ENCODE measurements at places on chromosomes 6 and 20.

DNA sequence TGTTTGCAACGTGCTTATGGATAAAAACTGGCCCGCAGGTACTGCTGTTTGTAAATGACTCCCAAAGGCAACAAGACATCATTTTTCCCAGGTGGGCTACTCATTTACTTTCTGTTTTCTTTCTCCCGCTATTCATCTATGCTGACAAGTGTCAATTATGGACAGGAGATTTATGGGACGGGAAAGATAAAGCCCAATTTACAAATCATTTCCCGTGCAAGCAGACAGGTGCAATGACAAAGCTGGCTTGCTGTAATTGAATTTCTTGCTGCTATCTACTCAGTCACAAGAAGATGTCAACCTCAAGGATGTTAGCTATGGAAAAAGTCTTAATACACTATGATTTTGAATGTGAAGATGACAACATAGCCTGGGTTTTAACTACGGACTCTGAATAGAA is 125.5 kb downstream of the EPHA7 start:
- DNase-seq, result no peak

DNA sequence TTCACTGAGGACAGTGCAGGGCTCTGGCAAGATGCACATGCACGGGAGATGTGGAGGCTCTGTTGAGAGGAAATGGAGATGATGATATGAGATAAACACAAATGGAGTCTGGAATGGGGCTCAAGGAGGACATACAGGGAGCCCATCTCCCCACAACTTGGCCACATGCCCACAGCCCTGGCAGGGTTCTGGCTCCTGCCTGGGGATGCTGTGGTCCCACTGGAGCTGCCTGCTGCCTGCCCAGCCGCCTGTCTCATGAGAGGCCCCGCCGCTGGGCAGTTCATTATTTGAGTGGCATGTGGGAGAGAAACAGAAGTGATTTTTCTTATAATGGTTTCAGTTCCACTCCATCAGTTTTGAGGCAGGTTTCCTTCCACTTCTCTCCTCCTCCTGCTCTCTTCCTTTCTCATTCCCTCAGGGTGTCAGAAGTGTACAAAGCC is 133.6 kb upstream of the TRAF3IP2 start:
- DNase-seq, result no peak

DNA sequence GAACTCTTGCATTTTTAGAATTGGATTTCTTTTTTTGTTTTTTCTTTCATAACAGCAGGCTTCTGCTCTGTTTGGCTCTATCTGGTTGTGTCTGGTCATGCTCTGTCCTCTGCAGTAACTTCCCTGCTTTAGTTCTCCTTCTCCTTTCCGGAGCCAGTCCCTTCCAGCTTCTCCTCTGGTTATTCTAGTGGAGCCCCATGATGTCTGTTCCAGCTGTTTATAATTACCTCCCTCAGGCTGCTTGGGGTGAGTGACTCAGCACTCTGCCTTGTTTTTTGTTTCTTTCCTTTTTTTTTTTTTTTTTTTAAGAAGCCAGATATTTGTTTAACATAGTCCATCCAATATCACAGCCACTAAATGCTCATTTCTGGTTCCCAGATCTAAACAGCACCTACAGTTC is 409.6 kb downstream of the MAFB start:
- DNase-seq, result no peak

GRCh38 chr6:139145661-139146060 is 10.8 kb downstream of the HECA start:
- DNase-seq, result no peak

DNA sequence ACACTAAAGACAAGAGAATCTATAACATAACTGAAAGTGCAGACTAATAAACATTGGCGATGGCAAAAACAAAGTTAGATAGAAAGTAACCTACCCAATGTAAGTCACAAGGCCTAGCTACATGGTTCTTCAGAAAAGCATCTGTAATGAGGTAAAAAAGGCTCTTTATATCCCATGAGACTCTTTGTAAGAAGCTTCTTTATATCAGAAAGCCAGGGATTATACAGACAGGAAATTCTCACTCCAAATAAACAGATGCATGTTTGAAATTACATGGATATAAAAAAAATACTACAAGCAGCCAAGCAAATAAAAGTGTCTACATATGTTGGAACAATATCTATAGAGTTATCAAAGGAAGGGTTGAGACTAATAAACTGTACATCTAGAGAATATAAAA is 284.9 kb upstream of the NRSN1 start:
- DNase-seq, result no peak

- DNase-seq, result no peak
These were observed 27.6 kb upstream of the HACE1 start for GRCh38 chr6:104887350-104887749.

DNA sequence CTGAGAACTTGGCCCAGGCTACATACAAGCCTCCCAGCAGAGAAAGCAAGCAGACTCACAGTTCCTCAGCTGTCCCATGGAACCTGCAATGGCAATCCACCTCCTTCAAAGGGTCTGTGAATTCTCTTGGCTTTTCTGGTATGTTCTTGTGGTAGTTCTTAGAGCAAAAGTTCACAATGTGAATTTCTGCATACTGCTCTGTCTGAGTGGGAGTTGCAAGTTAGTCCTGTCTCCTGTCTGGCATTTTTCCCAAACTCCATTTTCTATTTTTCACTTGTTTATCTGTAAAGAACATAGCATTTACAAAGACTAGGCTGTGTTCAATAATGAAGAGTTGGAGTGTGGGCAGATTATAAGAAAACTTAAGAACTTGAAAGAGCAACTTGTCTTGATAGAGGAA is 269.9 kb downstream of the BCKDHB start:
- no peak for DNase-seq

DNA sequence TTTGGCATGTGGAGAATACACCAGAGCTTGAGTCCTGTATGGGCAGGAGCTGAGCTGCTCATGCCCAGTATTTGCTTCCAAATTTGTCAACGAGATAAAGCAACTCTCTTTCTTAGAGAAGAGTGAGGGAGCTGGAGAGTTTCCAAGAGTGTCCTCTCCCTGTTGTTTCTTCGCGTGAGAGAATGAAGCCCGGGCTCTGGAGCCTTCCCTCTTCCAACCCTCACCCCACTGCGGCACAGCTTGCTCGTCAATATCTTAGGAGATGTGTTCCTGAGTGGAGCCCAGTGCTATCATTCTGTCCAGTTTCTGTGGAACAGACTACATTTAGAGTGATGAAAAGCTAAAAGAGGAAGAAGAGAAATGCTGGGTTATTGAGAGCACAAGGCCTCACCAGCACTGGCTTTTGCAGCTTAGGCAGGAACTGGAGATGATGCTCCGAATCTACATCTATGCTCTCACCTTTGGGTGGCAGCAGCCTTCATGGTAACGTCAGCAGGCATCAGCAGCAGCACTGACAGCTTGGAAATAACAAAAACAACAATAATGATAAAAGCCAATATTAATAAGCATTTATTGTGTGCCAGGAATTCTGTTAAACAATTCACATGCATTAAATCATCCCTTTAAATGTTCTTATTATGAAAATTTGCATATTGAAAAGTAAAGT is 66.5 kb upstream of the TFB1M start:
- DNase-seq, result no peak

GRCh38 chr6:144295211-144295610 is 10.1 kb downstream of the UTRN start:
- DNase-seq, result no peak

DNA sequence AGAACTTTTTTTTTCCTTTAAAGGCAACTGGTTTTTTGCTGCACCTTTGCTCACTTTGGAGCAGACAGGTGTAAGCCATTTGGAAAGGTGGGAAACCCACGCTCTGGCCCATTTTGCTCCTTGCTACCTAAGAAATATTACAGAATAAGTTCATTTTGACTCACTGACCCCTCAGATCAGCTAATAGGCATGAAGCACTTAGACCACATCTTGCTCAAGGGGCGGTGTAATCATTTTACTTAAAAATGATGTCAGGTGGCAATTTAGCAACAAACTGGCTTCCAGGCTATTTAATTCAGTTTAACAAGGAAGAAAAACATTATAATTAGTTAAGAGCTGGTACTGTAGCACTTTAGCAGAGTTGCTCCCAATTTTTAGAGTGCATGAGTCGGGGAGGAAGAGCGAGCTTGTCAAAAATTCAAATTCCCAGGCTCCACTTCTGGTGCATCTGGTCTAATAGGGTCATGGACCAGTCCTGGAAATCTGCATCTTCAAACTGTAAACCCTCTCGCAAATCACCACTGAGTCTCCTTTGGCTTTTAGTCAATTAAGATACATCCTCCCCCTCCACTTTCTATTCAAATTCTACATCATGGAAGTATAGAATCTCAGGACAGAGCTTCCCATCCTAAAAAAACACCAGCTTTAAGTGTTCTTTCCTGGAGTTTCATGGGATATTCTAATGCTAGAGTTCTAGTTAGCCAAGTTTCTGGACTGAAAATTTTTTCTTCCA is 38.2 kb downstream of the JAG1 start:
- no peak for DNase-seq

DNA sequence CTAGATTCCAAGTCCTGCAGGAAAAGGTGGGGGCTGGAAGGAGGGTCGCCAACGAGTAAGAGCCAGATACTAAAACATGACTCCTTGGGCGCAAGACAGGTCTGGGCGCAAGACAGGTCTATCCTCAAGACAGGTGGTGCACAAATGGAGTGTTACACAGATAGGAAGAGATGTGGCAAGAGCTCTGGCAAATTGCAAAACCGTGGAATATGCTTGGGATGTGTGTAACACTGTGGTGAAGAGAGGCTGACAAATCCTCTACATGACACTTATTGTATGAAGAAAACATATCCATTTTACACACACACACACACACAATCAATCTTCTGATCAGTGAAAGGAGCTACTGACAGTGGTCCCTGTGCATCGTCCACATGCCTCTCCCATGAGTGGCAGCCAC is 77.6 kb downstream of the TBC1D7 start:
- DNase-seq, result no peak

DNA sequence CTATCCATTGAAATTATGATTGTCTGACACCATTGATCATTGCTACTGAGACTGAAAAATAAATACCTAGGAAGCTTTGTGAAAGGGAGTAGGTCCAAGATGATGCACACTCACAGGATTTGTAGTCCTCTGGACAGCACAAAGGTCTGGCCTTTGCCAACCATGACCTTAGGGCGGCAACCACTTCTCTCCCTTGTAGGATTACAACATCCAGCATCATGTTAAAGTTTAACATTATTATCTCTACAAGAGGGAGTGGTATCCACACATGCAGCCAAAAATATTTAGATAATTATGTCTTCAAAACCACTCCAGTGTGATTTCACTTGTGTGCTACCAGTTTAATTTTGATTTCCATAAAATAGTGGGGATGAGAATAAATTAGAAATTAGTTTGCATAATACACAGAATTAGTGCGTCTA is 51.1 kb upstream of the NHSL1 start:
- DNase-seq, result no peak

- DNase-seq, result no peak
These were observed 61.3 kb upstream of the TBXT start for GRCh38 chr6:166228839-166229528.

DNA sequence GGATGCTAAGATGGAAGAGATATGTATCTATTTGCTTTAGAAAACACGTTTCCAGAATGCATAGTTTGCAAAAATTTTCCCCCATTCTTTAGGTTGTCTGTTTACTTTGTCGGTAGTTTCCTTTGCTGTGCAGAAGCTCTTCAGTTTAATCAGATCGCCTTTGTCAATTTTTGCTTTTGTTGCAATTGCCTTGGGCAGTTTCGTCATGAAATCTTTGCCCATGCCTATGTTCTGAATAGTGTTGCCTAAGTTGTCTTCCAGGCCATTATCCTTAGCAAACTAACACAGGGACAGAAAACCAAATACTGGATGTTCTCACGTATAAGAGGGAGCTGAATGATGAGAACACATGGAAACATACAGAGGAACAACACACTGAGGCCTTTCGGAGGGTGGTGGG is 454.2 kb upstream of the SLC35B3 start:
- no peak for DNase-seq

- DNase-seq, result no peak
These were observed at the start of gene SLC17A1 for GRCh38 chr6:25831532-25832306. Gene SLC17A1 (minus strand): TSS chr6:25832052. CDS start chr6:25830557, 1,495 bp downstream.

GRCh38 chr6:167098825-167099225 is 24.1 kb upstream of the CCR6 start:
- no peak for DNase-seq

DNA sequence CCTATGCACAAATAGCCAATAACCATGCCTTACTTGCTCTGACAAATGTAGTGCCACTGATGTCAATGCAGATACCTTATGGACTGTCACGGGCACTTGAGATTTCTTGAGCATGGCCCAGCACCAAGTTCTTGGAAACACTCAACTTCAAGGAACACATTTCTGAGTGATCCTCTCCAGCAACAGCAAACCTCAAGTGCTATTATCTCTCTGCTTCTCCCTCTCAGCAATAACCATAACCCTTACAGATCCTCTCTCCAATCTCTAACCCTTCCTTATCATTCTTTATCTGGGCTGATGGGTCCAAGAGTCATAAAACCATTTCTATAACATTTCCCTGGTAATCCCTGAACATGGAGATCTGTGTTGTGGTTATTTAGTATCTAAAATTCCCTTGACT is 266.9 kb upstream of the STXBP5 start:
- DNase-seq, result no peak

DNA sequence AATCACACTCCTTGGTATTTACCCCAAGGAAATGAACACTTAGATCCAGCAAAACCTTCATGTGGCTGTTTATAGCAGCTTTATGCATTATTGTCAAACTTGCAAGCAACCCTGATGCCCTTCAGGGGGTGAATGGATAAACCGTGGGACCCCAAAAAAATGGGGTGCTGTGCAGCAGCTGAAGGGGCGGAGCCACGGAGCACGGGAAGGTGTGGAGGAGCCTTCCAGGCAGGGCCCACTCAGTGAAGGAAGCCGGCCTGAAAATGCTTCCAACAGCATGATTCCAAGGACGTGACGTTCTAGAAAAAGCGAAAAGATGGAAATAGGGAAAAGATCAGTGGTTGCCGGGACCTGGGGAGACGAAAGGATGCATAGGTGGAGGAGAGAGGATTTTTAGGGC is 25.6 kb upstream of the FRMD1 start:
- DNase-seq, result no peak

DNA sequence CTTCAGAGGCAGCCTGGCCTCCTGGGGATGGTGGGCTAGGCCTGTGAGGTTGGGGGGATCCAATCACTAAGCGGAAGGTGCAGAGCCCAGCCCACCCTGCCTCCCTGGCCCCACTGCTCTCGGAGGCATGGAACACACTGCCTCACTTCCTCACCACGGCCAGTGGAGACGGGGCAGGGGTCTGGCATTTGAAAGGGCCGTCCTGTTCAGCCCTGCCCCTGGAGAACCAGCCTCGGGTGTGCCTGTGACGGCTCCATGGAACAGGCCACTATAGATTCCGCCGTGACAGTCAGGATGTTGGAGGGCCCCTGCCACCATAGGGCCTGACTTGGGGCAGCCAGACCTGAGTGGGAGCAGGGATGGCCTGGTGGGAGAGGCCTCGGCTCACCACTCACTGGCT is 110.2 kb downstream of the DACT2 start:
- DNase-seq, result no peak

- no peak for DNase-seq
These were observed 38.9 kb upstream of the HDGFL1 start for GRCh38 chr6:22530506-22530905.

DNA sequence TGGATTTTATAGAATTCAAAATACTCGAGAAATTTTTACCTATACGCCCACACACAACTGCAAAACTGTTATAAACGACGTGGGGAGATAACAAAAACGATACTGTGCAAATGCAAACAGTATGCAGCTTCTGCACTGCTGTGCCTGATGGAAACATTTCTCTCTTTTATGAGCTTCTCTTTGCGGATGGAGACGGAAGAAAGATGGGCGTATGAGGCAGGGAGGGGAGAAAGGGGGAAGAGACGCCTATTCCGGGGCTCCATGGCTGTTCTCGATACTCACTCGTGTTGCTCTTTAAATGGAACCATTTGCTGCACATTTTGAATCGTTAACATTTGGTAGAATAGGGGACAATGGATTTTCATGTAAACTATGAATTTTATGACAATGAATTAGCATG is 69.1 kb upstream of the EXOC2 start:
- DNase-seq, result no peak

Data from activated T-cell treated with anti-CD3 and anti-CD28 coated beads for 48 hours (primary cell).